ENCODE measurements at places on chromosomes 12 and 14.

DNA sequence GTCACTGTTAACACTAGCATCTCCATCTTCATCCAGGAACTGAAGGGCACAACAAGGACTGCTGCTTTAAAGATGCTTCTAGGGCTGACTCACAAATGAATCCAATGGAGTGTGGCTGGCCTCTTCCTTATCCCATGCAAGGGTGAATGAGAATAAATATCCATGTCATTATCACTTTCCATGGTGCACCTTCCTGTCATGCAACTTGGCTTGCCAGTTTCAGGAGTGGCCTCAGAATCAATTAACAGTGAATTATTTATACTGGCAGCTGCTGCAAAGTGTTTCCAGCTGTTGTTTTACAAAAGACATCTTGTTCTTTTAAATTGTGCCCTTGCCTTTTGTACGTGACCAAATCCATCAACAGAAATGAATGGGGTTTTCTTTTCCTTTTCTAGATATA, 499.3 kb upstream of the TMEM132C start:
- DNase-seq: no peak

- DNase-seq: no peak
Observed at GRCh38 chr14:94392510-94392935, 4.1 kb upstream of the SERPINA1 start.

GRCh38 chr14:78710963-78711362, 540.8 kb downstream of the NRXN3 start:
- no peak for DNase-seq

GRCh38 chr12:111992464-111992863, 20.5 kb downstream of the TMEM116 start:
- no peak for DNase-seq

DNA sequence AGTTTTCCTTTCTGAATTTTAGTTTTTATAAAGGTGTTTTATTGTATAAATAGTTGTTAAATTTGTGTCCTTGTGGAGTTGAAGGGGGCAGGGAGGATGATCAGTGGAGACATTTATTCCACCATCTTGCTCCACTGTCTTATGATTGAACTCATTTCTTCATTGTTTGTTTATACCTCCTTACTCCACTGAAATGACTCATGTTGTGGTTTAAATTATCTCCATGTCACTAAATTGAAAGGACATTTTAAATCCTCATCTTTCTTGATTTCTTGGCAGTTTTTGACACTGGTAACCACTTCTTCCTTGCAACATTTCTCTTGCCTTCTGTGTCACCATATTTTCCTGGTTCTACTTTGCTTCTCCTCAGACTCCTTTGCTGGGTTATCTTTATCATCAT, 23.6 kb upstream of the FERMT2 start:
- DNase-seq: no peak

DNA sequence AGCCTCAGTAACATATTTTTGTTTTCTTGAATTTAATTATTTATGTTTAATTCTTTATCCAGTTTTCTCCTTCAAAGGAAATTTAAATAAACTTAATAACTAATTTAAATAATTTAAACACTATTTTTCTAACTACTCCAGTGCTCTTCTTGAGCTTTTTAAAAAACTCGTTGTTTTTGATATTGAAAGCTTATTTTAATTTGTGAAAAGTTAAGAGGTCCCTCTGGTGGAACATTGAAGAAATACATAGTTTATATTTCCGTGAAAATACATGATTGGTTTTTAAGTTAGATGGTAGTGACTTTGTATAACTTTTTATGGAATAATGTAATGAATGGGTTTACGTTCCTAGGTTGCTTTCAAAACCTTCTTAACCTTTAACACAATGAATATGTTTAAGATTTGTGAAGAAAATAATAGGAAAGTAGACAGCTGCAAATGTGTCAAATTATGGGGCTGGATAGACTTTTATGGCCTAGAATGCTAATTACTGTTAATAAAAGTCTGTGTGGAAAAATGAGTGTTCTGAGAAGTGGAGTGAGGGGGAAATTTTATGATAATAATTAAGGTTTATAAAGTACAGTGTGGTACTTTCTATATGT, 45.9 kb upstream of the MSRB3 start:
- DNase-seq: no peak
